Sigmoid colon (tissue), 7 donors: ENCODE measurements at places on chromosomes 16 and 17.

- no peak for DNase-seq
Observed at GRCh38 chr17:49488612-49489011, 6.5 kb upstream of the NGFR start.

DNA sequence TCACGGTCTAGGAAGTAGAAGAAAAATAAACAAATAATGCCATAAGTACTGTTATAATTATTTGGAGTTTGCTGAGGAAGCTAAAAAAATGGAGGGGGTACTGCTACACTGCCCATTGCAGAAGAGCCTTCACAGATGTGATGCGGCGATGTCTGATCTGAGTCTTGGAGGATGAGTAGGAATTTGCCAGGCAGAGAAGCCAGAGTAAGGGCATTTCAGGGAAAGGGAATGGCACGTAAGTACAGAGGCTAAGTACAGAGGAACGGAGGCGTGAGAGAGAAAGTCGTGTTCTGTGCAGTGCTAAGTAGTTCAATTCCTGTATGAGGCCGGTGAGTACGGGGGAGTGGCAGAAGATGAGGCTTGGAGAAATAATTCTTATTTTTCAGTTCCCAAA, 741 bp upstream of the GRB2 start:
- no peak for DNase-seq

GRCh38 chr16:29664091-29664921, 1.3 kb downstream of the SPN start:
- no peak for DNase-seq

DNA sequence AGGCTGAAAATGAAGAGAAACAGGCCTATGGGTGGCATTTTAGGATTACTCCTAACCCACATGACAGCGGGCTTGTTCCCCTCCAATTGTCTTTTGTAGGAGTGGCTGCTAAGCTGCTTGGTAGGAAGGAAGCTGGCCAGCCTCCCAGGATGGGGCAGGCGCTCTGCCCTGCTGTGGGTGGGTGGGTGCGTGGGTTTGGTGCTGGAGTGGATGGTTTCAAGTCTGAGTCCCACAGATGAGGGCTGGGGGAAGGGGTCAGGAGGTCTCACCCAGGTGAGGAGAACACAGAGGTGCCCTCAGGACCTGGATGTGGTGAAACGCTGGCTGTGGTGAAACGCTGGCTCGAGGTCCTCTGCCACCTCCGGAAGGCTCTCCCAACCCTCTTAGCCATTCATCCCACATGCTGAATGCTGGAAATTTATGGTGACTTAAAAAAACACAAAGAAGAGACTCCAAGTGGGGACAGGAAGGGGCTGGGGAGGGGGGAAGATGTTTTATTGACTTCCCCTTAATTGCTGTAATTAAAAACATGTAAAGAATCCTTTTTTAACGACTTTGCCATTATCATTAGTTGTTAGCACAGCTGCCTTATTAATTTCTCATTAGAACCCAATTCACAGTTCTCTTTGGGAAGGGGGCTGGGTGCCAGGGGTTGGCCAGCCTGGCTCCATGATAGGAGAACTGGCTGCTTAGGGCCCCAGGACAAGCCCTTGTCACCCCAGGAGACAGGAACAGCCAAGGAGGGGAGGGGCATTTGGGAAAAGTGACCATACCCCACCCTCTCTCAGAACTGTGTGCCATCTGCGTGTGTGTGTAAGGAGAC, 153.5 kb upstream of the CDC42EP4 start:
- DNase-seq: no peak

DNA sequence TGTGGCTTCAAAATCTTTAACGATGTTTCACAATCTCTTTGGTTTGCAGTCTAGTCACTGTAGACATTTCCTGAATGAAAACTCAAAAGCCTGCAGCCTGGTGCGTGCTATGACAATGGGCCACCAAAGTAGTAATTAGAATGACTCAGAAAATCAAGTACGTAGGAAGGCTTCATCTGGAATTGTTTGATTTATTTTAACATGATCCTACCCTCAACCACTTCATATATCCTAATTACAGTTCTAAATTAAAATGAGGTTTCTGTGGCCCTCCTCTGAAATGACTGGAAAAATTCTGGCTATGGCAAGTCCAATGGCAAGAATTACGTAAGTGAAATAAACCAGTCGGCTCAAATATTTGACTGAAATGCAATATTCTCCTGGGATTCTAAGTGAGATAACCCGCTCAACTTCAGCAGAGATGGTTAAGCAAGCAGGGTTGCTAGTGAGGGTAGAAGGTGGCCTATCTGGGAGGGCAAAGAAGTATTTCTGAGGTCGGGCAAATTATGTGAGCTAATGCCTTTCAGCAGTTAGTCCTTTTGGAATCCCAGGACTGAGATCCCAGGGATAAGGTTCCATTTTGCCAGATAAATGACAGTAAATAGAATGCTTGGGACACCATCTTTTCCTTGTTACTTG, 145.6 kb upstream of the MYOCD start:
- DNase-seq: no peak

- DNase-seq: no peak
Observed at GRCh38 chr16:4113358-4114256, 2.6 kb downstream of the ADCY9 start.

DNA sequence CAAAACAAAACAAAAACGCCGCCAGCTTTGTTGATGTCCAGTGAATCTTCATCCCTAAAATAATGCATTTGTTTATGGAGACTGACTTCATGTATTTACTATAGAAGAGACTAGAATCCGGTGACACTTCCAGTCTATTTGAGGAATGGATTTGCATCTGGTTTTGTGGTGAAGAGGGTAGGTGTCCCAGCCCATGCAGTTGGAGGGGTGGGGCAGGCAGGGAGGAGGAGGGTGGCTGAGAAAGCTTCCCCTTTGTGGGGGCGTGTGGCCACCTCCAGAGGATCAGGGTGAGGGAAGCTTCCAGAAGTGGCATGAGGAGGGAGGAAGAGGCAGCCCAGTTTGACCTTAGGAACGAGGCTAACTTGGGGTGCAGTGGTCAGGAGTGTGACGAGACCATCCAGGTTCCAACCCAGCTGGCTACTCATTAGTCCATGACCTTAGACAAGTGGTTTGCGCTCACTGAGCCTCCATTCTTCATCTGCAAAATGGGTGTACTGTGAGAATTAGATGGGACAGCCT, 69.5 kb downstream of the CMIP start:
- DNase-seq: no peak

GRCh38 chr17:76267051-76267576, 2.0 kb downstream of the UBALD2 start:
- no peak for DNase-seq

- DNase-seq: no peak
Observed at GRCh38 chr16:84356591-84357116, 11.7 kb upstream of the ATP2C2 start.

DNA sequence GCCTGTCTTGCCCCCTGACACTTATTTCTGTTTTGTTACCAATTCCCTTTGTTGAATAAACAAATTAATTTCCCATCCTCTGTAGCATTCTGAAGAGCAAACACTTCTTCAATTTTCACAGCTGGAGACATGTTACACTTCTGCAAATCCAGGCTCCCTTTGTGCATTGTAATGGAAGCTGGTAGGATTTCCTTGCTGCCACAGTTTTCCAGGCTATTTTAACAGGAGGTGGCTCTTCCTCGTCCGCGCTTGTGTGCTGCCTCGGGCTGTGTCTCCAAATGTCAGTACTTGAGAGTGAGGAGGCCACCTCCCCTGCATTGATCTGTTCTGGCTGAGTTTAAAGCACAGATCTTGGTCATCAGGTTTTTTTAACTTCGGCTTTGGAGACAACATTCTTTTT, 40.0 kb downstream of the SOST start:
- DNase-seq: no peak

DNA sequence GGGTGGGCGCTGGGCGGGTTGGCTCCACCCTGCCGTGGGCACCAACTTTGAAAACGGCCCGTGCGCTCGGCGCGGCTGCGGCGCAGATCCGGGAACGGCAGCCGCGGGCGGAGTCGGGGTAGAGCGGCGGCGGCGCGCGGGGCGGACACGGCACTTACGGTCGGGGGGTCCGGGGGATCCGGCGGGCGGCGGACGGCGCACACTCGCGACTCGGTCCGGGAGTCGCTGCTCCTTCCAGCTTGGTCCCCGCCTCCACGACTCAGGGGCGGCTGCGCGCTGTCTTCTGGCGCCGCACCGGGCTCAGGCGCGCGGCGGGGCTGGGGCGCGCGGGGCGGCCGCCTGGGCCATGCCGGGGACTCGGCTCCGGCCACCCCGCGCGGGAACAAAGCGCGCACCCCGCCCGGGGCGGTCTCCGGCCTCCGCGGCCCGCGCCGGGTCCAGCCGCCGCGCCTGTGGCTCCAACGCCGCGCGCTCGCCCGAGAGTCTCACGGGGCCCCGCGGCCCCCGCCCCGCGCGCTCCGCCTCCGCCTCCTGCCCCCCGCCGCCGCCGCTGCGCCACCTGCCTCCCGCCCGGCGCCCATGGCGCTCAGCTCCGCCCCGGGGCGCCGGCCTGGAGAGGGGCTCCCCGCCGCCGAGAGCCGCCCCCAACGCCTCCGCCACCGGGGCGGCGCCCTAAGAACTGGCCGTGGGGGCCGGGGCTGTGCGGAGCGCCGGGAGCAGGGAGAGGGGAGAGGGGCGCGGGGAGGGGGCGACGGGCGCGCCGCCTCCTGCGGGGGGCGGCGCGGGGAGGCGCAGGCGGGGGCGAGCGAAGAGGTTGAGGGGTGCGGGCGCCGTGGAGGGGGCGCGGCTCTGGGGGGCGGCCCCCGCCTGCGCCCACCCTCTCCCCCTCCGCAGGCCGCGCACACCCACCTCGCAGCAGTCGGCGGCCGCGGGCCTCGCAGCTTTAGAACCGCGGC, 35.9 kb downstream of the CBFA2T3 start:
- no peak for DNase-seq

- DNase-seq: no peak
Observed at GRCh38 chr17:68290955-68291835, at the start of the genes ARSG and SLC16A6. TSS of gene ARSG (plus strand) at chr17:68291495. CDS start at chr17:68307494, 15,999 bp downstream. TSS of gene SLC16A6 (minus strand) at chr17:68291127. CDS start at chr17:68278320, 12,807 bp downstream.

DNA sequence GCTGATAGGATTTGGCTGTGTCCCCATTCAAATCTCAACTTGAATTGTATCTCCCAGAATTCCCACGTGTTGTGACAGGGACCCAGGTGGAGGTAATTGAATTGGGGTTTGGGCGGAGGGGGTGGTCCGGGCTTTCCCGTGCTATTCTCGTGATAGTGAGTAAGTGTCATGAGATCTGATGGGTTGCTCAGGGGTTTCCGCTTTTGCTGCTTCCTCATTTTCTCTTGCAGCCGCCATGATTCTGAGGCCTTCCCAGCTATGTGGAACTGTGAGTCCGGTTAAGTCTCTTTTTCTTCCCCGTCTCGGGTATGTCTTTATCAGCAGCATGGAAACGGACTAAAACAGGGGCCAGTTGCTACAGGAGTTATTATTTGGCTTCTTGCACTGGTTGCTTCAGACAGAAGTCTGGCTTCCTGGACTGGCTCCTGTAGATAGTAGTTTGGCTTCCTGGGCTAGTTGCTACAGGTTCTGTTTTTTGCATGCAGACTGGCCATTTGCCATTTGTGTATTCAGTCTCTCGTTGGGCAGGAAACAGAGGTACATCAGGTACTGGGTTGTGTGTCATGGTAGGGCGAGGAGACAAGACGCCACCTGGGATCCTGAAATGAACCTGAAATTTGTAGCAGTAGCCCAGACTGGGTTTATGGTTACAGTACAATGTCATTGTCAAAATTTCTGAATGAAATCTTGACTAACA, 32.6 kb downstream of the CNTNAP4 start:
- no peak for DNase-seq

- DNase-seq: peak; percentile 85
Observed at GRCh38 chr17:82332669-82333278, 792 bp downstream of the SECTM1 start.

GRCh38 chr16:14585287-14585686, 44.8 kb downstream of the PARN start:
- DNase-seq: no peak

DNA sequence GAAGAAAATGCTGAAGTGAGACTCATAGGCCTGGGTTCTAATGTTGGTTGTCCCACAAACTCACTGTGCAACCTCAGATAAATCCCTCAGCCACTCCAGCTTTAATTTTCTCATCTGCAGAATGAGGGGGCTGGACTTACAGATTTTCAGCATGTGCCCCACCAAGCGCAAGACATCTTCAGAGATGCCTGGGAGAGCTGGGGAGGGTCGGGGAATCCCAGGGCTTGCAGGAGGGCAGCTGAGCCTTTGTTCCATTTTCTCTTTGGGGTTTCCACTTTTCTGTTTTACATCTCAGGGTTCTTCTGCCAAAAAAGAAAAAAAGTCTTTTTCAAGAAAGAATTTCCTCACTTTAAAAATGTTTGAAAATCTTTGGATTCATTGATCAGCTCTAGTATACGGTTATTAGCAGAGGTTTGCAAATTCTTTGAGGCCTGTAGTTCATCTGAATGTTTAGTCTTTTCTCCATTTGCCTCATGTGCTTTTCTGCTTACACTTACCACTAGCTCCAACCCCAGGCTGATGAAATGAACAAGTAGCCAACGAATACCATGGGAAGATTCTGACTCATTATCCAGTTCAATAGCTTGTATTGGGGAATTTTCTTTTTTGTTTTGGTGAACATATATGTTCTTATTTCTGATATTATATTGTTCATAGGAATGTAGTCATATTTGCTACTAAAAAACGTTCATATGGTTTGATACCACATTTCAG, 56.4 kb downstream of the CHD9 start:
- DNase-seq: no peak

- no peak for DNase-seq
Observed at GRCh38 chr17:1119924-1120323, 59.9 kb downstream of the ABR start.

GRCh38 chr17:22516861-22517636, 824.7 kb downstream of the KCNJ18 start:
- peak; percentile 62 for DNase-seq

DNA sequence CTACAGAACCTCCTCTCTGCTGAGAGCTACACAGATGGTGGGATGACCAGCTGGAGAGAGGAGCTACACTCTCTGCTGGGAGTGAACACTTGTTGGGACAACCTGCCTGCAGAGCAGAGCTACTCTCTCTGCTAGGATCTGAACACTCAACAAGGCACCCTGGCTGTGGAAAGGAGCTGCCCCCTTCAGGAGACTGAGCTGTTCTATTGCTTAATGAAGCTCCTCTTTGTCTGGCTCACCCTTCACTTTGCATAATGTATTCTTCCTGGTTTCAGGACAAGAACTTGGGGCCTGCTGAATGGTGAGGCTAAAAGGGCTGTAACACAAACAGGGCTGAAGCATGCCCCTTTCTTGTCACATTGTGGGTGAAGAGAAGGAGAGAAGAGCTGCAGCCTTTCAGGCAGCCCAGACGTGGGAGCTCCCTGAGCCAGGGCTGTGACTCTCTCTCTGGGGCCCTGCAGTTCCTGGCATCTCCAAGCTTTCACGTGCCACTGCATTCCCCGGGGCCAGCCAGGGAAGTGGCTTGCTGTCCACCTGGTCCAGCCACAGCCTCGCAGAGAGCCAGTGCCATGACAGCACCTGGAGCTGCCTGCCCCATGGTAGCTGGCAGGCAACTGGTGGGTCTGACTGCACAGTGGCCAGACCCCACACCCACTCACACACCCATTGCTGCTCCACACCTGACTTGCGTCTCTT, 272.8 kb upstream of the KCNJ16 start:
- DNase-seq: no peak

DNA sequence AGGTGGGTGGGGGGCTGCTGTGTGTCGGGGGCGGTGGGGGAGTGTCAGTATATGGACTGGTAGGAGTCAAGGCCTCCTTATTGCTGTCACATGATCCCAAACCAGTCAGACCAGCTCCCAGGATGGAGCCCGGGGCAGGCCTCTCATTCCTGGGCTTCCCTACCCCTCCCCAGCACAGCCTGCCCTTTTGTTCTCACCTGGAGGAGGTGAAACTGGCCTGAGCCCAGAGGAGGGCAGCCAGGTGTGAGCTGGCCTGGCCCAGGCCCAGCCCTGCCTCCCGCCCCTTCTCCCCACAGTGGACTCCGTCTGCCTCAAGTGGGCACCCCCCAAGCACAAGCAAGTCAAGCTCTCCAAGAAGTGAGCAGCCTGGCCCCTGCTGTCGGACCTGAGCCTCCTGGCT, 4.6 kb downstream of the PRSS8 start:
- no peak for DNase-seq
